ENCODE measurements at places on chromosomes 2 and 18.
A peak's percentile ranks its signal among the peaks of the same experiment; 100 is the strongest.

DNA sequence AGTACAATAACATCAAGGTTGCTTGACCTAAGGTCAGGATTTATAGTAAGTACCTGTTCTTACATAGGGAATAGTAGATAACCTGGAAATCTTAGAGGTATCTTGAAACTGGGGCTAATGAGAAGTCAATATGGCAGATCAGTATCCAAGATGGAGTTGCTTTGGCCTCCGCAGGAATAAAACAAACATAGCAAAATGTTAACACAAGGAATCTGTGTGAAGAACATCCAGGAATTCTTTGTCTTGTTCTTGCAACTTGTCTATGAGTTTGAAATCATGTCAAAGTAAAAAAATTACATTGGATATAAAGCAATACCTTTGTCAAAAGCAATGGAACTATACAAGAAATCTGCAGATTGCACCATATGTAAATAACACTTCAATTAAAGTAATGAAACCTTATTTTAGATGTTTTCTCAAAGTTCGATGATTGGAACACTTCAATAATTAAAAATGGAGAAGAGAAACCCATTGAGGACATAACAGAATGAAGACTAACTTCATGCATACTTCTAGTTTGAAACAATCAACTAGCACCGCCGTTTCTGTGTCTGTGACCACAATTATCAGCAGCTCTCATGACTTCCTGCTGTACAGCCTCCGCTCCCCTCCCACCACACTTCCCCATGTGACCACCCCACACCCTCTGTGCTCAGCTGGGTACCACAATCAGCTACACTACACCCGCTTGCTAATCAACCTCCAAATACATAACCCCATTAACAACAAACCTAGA, 27.6 kb downstream of the C2orf76 start:
- DNase-seq: no peak

- DNase-seq: no peak
These were observed 113.8 kb upstream of the HAAO start for GRCh38 chr2:42906111-42906556.

- DNase-seq: no peak
These were observed 39.6 kb upstream of the BOD1L2 start for GRCh38 chr18:57107140-57107832.

DNA sequence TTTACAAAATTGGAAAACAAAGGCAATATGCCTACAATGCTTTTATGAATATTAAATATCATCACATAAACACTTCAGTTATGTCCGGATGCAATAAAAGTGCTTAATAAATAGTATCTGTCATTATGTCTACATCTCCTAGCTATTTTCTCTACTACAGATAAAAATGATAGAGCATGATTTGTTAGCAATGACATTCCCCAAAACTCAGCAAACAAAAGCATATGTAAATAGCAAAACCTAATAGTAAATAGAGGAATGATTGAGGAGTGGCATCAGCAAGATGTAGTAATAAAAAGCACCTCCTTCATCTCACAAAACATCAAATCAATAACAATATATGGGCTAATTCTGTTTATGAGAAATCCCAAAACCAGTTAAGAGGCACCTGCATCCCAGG, 46.5 kb upstream of the COL5A2 start:
- no peak for DNase-seq

DNA sequence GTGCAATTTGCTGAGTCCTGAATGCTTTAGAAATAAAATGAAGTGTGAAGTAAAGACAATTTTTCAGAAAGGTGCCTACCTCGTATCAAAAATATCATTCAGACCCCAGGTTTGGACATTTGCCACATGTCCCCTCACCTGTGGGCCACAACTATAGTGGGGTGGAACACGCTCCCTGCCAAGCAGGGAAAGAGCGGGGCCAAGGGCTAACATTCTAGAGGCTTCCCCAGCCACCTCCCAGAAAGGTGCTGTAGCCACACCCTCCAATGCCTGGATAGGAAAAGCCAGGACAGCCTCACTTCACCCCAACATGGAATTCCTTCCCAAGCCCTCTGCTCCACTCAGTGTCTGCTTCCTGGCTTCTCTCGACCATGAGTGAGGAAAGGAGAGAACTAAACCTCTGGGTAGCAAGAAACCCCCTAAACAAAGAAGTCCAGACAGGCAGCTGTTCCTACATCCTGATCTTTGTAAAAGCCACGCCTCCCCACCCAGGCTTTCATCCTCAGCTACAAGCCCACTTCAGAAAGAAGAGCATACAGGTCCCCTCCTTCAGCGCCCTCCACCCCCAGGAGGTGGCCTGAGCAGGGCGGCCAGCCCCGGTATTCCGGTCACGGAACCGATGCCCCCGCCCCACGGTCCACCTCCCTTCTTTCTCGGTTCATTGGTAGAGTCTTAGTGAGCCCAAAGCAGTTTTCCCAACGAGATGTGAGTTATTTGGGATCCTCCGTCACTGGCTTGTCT, 2.1 kb downstream of the COL6A3 start:
- DNase-seq: no peak

GRCh38 chr2:234240917-234241316, 190.4 kb downstream of the SPP2 start:
- no peak for DNase-seq

DNA sequence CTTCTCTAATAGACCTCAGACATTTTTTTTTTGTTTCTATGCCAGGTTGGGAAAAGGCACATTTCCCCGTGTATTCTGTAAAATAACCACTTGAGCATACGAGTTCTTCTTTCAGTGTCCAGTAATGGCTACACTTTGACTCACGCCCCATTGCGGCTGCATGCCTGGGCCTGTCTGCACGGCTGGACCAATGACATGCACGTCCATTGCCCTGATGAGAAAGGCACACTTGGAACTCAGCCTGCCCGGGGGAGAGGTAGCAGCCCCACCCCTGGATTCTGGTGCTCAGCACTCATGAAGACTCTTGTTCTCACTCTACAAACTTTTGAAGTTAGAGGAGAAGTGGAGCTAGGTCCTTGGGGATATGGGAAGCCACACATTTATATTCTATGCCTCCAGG, 5.8 kb downstream of the PCARE start:
- peak; percentile 75 for DNase-seq

- no peak for DNase-seq
These were observed 29.3 kb upstream of the ZNF385B start for GRCh38 chr2:179890666-179891065.

DNA sequence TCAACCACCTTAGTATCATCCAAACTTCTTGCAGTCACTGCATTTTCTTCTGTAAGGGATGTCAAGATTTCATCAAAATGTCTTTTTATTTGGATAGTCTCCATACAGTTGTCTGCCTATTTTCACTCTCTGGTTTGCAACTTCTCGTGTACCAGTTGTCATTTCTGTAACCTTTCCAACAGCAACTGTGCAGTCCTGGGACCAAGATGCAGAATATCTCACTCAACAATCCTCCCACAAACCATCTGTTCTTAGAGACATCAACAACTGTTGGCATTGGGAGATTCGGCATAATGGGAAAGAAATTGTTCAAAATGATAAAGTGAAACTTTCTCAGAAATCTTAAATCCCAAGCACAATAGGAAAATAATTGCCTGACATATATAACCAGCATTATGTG, 933.6 kb upstream of the SLC39A10 start:
- no peak for DNase-seq

- no peak for DNase-seq
These were observed 112.3 kb upstream of the ATP5MC3 start for GRCh38 chr2:175293776-175294175.

DNA sequence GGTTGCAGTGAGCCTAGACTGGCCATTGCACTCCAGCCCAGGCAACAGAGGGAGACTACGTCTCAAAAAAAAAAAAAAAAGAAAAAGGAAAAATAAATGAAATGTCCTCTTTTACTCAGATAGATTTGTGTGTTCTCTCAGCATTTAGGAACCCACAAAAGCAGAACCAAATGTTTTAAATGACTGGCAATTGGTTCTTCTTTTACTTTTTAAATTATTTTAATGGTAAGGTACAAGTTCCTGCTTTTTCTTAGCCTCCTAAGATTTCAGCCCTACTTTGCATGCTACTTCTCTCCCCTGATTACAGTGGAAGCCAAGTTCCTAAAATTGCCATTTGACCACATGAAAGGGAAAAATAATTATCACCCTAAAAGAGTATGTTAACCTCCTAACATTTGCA, 23.5 kb downstream of the SRSF7 start:
- no peak for DNase-seq

DNA sequence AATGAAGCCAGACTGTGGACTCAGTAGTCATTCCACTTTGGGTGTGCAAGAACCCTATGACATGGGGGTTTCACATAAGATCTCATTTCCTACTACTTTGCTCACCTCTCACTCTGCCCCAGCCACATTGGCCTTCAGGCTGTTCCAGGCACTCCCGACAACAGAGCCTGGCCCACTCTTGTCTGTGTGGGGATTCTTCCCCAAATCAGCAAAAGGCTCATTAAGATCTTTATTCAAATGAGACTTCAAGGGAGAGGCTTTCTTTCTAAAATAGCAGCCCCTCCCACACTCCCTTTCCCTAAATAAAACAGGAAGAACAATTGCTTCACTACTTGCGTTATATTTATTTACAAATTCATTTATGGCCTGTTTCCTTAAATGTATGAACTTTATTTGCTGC, 3.5 kb upstream of the CDC42EP3 start:
- no peak for DNase-seq
